ENCODE measurements at places on chromosomes 5 and 9. TPM values are rescaled to one million over a fixed set of nuclear protein-coding genes. Genes with fewer than 3 reads are reported as not detected.

DNA sequence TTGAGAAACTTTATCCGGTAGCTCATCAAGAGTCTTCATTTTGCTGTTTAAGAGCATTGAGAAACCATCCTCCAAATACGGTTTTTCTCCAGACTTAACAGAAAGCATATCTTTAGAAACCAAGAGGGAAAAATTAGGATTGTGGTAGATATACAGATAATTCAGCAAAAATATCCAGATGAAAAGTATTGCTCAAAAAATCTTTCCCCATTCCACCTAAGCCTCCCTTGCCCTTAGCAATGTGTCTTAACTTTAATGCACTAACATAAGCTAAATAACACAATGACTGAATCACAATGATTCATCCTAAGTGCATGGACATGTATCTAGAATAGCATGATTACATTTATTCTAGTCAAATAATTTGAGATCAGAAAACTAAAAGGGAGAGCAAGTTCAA is 130.3 kb upstream of the TARS1 start:
- no peak for DNase-seq

- no peak for DNase-seq
These were observed 41.7 kb downstream of the ZNF608 start for GRCh38 chr5:124704594-124705284.

The VCAN gene
- total RNA-seq, result 513 TPM

GRCh38 chr5:106854105-106854687 is 816.5 kb downstream of the EFNA5 start:
- no peak for DNase-seq

DNA sequence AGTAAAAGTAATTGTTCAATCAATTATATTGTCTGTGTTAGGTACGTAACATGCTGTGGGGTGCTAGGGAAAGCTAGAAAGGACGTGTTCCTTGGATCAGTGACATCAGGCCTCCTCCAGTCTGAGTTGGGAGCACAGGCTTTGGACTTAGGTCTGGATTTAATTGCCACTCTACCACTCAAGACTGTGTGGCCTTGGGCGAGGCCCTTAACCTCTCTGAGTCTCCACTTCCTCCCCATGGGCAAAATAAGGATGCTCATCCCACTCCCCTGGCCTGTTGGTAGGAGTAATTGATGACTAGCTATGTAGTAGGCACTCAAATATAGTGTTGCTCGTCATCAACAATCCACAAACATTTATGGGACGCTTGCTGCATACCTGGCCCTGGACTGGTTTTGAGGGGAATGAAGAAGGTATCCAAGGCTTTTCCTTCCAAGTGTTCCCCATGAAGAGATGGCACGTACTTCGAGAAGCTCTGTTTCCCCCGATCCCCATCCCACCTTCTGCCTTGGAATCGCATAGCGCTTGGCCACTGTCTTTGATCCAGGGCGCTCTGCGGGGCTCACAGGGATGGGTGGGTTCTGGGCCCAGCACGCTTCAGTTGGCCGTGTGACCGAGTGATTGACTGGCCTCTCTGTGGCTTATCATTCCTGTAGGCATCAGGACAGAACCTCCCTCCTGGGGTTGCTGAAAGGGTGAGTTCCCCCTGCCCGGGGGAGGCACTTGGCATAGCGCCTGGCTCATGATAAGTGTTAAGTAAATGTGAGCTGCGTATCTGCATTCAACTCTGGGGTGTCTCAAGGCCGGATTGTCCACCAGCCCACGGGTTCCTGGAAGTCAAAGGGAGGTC is 8.1 kb downstream of the FGF18 start:
- DNase-seq, result no peak

- no peak for DNase-seq
These were observed 140.8 kb upstream of the ADAMTSL1 start for GRCh38 chr9:18333157-18333556.

DNA sequence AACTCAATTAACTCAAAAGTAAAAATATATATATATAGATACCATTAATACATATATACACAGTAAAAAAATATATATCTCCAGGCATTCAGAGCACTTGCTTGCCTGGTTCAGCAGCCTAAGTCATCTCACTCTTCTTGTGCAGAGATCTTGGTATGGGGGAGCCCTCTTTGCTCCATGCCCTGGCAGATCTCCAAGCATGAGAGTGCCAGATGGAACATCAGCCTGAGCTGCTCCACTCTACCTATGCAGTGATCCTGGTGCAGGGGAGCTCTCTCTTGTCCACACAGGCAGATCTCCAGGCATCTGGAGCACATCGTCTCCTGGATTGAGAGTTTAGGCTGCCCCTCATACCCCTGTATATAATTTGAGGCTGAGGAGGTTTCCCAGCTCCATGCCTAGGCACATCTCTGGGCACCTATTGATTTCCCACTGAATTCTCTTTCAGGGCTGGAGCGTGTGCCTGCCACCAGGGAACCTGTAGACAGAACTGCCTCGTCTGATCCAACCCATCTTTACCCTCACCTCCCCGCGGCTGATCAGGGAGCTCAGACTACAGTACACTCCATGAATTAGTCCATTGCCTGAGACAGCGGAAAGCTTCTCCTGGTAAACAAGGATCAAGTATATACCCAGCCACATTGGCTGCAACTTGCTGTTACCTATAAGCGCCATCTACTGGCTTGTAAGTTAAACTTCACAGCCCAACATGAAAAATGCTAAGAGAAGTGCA is 342.4 kb upstream of the GRIA1 start:
- DNase-seq, result peak; percentile 21

The FANCG gene
- 17.8 TPM for total RNA-seq

The NR2F1 gene
- 10.0 TPM for total RNA-seq

DNA sequence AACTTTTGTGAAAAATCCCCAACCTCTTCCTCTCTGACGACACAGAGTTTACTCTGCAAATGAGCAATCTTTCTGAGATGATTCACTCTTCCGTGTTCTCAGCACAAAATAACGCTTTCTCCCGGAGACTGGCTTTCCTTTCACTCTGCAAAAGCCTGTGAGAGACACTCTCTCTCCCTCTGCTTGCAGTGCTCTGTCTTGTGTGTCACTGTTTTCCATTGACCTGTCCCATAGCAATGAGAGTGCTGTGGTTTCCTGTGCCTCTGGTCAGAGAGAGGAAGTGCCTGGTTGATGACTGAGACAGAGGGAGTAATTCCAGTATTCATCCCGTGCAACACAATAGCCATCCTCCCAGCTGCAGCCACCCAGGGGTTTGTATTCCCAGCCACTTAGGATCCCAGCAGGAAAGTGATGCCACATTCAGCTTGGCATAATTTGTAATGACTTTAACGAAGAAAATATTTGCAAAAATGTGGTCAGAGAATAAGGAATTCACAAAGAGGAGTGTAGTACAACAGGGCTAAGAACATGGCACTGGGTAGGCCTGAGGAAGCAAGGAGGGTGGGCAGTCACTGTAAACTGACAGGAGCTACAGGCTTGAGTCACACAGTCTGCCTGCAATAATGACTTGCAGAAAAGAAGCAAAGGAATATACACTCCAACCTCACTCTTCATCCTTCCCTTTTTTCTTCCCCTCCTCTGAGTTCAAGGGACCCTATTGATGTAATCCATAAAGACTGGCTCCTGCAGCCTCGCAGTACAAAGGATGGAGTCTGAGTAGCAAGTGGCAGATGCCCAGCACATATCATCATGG is 463.5 kb upstream of the RGMB start:
- peak; percentile 35 for DNase-seq

DNA sequence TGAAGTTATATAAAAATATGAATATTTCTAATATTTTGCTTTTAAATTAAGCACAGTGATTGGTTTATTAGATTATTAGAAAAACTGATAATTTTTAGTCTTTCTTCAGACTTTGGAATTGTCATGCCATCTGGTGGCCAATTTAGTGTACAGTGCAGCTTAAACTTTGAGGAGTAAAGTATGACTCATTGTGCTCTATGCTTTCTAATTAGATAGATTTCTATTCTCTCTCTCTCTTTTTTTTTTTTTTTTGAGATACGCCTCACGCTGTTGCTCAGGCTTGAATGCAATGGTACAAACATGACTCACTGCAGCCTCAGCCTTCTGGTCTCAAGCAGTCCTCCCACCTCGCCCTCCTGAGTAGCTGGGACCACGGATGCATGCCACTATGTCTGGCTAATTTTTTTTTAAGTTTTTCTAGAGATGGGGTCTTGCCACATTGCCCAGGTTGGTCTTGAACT is 42.1 kb upstream of the GPR21 start:
- no peak for DNase-seq

GRCh38 chr5:441996-442334 is 1.0 kb upstream of the EXOC3 start:
- no peak for DNase-seq

The PCDHGC5 gene
- 2.8 TPM for total RNA-seq

The C9orf153 gene
- total RNA-seq, result 1.3 TPM

GRCh38 chr9:89278997-89279739 is 31.8 kb upstream of the CKS2 start:
- DNase-seq, result no peak

The PPIC gene
- total RNA-seq, result 52.5 TPM

- no peak for DNase-seq
These were observed 5.5 kb downstream of the ADAMTS12 start for GRCh38 chr5:33886283-33886682.

The PCDHGA2 gene
- 10.6 TPM for total RNA-seq

- no peak for DNase-seq
These were observed 275.9 kb downstream of the ACTL7B start for GRCh38 chr9:108579757-108580439.

DNA sequence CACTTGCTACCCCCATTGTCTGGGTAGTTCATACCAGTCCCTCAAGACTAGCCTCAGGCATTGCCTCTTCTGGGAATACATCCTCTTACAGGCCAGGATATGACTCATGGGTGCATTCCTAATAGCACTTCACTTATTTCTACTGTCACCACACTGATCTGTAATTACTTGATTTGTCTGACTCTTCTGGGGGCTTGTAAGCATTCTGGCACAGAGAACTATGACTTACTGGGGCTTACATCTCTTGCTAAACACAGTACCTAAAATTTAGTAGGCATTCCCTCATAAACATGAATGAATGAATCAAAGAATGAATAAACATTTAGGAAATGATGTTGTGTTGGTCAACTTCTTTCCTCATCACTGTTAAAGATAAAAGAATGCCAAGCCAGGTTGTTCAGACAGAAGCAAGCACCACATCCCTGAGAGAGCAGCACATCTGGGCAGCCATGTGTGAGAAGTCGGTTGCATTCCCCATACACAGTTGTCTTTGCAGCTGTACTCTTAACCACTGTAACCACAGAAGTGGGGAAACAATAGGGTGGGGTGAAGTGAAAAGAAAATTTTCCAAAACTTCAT is 27.6 kb downstream of the IL7R start:
- no peak for DNase-seq

The TNFAIP8 gene
- total RNA-seq, result 17.8 TPM

The C5orf46 gene
- total RNA-seq, result 49.5 TPM

GRCh38 chr9:91698266-91698665 is 251.8 kb downstream of the ROR2 start:
- DNase-seq, result no peak

DNA sequence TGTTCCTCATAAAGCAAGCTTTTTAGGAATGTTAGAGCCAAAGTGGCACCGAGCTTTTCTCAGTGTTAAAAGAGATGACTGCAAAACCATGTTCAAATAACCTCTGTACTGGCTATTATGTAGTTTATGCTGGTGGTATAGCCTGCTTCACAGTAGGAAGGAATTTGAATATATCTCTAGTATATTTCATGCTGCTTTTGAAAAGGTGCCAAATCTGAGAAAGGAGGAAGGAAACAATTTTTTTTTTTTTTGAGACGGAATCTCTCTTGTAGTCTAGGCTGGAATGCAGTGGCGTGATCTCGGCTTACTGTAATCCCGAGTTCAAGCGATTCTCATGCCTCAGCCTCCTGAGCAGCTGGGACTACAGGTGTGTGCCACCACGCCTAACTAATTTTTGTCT is 13.5 kb downstream of the CREBRF start:
- no peak for DNase-seq

- no peak for DNase-seq
These were observed 187.5 kb downstream of the TMEM38B start for GRCh38 chr9:105881654-105882349.

GRCh38 chr9:18776836-18777820 is 255.9 kb downstream of the SAXO1 start:
- DNase-seq, result peak; percentile 70

- DNase-seq, result no peak
These were observed 450.4 kb upstream of the NMUR2 start for GRCh38 chr5:152855441-152855840.

- DNase-seq, result no peak
These were observed 109.5 kb downstream of the SNCAIP start for GRCh38 chr5:122421374-122422079.

DNA sequence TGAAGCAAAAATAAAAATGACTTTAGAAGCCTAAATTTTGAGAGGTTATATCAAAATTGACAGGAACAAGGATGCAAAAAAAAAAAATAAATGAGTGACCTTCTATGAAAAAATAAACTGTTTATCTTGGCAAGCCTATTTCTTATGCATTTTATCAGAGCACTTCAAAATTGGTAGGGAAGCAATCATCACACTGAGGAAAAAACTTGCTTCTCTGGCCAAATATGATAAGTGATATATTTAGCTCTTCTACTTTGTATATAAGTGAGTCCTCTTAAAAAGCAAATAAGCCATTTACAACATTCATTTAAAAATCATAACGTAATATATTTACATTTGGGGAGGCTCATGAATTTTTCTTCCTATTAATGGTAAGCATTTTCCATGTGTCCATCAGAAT is 287.1 kb downstream of the FBXL17 start:
- no peak for DNase-seq

DNA sequence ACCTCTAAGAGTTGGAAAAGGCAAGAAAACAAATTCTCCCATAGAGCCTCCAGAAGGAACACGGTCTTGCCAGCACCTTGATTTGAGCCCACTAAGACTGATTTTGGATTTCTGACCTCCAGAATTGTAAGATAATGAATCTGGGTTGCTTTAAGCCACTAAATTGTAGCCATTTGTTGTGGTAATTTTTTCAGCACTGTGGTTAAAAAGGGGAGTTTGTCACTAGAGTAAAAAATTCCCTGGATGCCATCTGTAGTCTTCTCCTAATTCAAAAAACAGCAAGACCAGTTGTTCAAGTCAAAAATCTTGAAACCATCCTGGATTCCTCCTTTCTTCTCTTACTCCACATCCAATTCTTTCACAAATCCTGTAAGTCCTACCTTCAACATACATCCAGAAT is 39.6 kb downstream of the NRG2 start:
- no peak for DNase-seq

All from aorta (tissue), 5 donors.